Hair follicular keratinocyte (primary cell): ENCODE measurements at places on chromosomes 7 and 10. TPM values are rescaled to one million over a fixed set of nuclear protein-coding genes. Genes with fewer than 3 reads are reported as not detected.

MYH16 gene
- total RNA-seq: 1.1 and 1.2 TPM in 2 replicates

COL26A1 gene
- total RNA-seq: not detected in 2 replicates

SPACDR gene
- total RNA-seq: not detected in 2 replicates

MSANTD7 gene
- 11.0 and 12.0 TPM in 2 replicates for total RNA-seq

FKBP6 gene
- total RNA-seq: not detected in 2 replicates

HHEX gene
- 0.19 TPM in 1 of 2 replicates, not detected in the other for total RNA-seq

CDHR1 gene
- 1.9 and 3.0 TPM in 2 replicates for total RNA-seq

UCN3 gene
- not detected in 2 replicates for total RNA-seq

ZNF488 gene
- 0.39 and 1.3 TPM in 2 replicates for total RNA-seq

RHBDD2 gene
- 26.7 and 30.0 TPM in 2 replicates for total RNA-seq

RNF148 gene
- total RNA-seq: not detected in 2 replicates

MOGAT3 gene
- not detected in 2 replicates for total RNA-seq

AGBL3 gene
- 0.46 and 1.0 TPM in 2 replicates for total RNA-seq

SAMD9 gene
- 3.4 and 4.0 TPM in 2 replicates for total RNA-seq

CNPY1 gene
- not detected in 2 replicates for total RNA-seq

EBF3 gene
- total RNA-seq: not detected in 2 replicates

ANLN gene
- 34.1 and 102 TPM in 2 replicates for total RNA-seq

CC2D2B gene
- not detected in 2 replicates for total RNA-seq

TLL2 gene
- total RNA-seq: 0.08 TPM in 1 of 2 replicates, not detected in the other

PRSS37 gene
- not detected in 2 replicates for total RNA-seq

DENND2A gene
- total RNA-seq: 0.08 and 0.91 TPM in 2 replicates

ASZ1 gene
- not detected in 2 replicates for total RNA-seq
